Fibroblast of pulmonary artery (primary cell): ENCODE measurements at places on chromosomes 7 and 10.
A peak's percentile ranks its signal among the peaks of the same experiment; 100 is the strongest.

- peak; percentile 57 for DNase-seq
Measured at GRCh38 chr10:87976101-87976743, 112.8 kb downstream of the PTEN start.

DNA sequence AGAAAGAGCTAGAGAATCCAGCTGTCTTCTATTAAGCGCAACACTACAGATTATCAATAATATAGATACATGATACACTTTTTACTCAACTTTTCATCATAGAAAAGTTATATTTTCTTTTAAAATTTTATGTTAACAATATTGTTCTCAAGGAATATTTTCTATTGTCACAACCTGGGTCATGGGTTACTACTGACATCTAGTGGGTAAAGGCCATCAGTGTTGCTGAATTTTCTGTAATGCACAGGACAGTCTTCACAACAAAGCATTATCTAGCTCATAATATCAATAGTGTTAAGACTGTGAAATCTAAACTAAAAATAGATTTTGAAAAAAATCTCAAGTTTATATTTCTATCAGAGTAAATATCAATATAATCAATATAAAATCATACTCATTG is 209.8 kb downstream of the ZNF33B start:
- DNase-seq: peak; percentile 16

- peak; percentile 53 for DNase-seq
Measured at GRCh38 chr10:122286867-122287266, 15.8 kb downstream of the BTBD16 start.

- no peak for DNase-seq
Measured at GRCh38 chr7:100875356-100875751, 451 bp downstream of the SRRT start.

DNA sequence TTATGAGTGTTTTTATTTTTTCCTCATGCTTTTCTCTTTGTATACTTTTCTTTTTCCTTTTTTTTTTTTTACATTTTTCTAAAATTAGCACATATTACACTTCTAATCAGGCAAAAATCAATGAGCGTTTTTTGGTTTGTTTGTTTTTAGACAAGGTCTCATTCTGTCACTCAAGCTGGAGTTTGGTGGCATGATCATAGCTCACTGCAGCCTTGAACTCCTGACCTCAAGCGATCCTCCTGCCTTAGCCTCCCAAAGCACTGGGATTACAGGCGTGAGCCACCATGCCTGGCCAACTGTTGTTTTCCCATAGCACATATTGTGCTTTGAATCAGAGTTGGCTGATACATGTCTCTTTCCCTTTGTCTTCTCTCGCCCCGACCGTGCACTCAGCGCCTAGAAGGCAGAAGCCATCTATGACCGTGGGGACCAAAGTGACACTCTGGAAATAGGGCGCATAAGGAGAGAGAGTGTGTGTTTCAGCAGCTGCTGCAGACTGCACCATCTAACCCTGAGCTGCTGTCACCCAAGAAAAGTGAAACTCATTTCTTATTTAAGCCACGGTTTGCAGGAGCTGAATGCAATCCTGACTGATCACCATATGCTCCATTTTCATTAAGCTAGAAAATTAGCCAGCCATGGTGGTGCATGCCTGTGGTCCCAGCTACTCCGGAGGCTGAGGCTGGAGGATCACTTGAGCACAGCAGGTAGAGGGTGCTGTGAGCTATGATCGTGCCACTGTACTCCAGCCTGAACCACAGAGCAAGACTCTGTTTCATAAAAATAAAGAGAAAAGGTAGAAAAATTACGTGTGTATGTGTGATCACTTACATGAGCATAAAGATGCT is 41.4 kb upstream of the GTF2I start:
- no peak for DNase-seq

- DNase-seq: no peak
Measured at GRCh38 chr10:95761939-95762492, 6.1 kb downstream of the ENTPD1 start.

GRCh38 chr7:79893991-79894390 is 240.6 kb upstream of the GNAI1 start:
- peak; percentile 42 for DNase-seq

DNA sequence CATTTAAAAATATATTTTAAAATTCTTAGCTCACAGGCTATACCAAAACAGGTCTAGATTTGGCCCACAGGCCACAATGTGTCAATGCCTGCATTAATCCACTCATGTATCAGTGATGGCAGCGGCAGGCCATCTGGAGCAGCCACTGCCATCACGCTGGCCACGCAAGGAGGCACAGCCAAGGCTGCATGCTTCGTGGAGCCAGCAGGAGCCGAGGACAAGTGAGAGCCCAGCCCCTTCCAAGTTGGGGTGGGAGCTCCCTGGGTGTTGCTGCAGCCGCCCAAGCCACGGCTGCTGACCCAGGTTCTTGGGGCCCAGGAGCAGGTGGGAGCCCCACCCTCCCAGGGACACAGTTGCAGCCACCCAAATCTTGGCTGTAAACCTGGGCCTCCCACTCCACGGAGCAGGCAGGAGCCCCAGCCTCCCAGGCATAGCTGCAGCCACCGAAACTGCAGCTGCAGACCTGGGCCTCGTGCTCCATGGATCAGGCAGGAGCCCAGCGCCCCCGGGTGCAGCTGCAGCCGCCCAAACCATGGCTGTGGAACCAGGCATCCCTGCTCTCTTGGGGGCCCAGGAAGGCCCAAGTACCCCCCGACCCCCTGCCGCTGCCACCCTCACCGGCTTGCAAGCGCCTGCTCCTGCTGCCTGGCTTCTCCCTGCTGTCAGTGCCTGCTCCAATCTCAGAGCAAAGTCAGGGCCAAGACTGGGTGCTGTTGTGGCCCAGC is 87.3 kb upstream of the CACUL1 start:
- DNase-seq: no peak

DNA sequence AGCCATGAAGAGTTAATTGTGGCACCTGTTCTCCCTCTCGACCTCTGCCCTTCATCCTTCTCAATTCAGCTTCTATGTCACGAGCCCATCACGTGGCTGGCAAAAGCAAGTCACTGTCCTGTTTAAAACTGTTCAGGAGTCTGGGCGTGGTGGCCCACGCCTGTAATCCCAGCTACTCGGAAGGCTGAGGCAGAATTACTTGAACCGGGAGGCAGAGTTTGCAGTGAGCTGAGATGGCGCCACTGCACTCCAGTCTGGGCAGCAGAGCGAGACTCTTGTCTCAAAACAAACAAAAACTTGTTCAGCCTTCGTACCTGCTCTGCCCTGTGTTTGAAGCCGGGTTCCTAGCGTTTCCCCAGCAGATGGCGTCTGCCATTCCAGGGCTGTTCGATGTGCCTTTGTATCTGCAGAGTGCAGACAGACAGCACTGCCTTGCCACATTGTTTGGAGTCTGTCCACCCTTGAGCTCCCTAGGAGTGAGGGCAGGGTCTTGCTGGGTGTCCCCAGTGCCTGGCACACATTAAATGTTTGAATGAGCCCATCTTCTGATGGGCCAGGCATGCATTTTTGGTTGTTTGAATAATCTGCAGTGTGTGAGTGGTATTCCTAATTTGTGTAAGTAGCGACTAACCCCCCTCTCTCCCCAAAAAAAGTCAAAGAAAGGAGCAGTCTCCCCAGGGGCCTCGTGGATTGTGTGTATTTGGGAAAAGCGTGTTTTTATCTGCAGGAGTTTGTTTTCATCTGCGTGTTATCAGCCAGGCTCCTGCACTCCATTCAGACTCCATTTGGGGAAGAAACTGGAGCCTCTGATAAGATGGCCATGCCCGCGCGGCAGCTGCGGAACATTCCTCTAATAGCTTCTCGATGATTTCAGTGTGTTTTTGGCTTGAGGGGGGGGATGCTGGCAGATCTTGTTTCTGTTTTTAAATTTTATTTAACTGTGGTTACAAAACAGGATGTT is 61.2 kb downstream of the DNAJB6 start:
- DNase-seq: peak; percentile 89

- peak; percentile 1 for DNase-seq
Measured at GRCh38 chr10:77006836-77007511, 630.6 kb downstream of the KCNMA1 start.

GRCh38 chr10:97763947-97764346 is 7.9 kb downstream of the SFRP5 start:
- DNase-seq: no peak

- DNase-seq: peak; percentile 28
Measured at GRCh38 chr10:133242611-133243356, 5.1 kb downstream of the VENTX start.

GRCh38 chr7:44392618-44393010 is 67.2 kb upstream of the CAMK2B start:
- DNase-seq: no peak

DNA sequence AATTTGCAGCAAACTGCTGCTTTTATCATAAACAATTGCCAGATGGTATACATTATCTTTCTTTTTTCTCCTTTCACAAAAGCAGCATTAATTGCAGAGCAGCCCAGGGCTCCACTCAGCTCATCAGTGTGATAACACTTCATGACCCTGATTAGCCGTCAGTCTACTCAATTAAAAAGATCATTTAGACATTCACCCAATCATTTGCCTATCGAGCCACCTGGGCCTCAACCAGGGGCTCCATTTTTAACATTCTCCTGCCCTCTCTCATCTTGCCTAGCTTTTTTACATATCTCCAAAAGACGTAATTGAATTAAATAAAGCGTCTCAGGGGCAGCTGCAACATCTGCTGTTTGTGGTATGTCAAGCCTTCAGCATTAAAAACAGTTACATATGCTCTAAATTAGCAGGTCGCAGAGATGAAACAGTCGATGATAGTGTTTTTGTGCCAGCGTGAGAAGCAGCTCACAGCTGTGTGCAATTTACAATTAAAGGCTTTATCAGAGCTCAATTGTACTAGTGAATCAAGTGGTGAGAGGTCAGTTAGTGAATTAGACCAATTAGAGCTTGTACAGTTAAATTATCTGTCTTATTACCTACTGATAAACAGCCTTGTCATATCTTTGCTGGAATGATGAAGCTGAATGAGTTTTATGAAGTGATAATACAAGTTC is 522.5 kb downstream of the ETV1 start:
- no peak for DNase-seq

GRCh38 chr7:43302211-43302711 is 189.8 kb downstream of the HECW1 start:
- DNase-seq: peak; percentile 7

- no peak for DNase-seq
Measured at GRCh38 chr7:134599371-134599770, 47.3 kb upstream of the BPGM start.

GRCh38 chr7:32872421-32872820 is 19.1 kb downstream of the KBTBD2 start:
- no peak for DNase-seq
